ENCODE measurements at places on chromosomes 5 and 9.
A peak's percentile ranks its signal among the peaks of the same experiment; 100 is the strongest.

DNA sequence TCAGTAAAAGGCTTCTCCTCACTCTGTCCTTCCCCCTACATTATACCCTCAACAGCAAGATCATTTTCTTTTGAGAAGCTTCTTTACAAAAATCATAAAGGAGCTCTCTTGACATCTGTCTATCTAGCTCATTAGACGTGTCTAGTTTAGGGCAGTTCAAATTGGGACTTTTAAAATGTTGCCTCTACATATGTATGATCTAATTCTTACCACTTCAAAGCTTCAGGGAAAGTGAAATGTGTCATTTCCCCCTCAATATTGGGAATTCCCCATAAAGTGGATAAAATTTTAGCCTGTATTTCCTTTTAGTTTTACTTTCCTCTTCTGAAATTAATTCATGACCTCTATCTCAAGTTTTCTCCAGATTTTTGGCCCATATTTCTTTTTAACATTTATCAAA is 323.7 kb downstream of the ARRDC3 start:
- DNase-seq: no peak

DNA sequence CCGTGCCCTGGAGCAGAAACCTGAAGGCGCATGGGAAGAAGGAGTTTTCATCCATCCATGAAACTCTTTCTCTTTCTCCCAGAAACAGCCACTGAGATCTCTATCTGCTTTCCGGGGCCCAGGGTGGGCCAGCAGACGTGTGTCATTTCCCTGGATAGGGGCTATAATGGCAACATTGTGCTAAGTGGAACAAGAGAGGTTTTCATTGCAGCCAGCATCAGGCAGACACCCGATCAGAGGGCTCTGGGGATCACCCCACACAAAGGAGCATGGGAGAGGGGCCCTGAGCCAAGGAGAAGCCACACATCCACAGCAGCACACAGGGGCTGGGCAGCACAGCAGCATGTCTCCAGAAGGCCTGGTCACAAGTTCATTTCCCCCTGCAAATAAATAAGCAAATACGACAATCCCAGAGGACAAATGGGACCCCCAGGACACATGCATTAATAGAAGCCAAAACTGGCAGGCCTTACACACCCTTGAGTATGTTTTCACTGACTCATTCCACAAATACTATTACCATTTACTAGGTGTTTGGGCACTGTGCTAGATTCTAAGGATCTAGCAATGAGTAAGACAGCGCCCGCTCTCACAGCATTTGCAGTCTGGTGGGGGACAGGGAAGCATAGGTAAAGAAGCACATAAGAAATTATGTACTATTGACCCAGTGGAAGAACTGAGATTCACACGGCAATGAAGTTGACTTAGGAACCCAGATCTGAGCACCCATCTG is 4.3 kb upstream of the AFAP1L1 start:
- no peak for DNase-seq

DNA sequence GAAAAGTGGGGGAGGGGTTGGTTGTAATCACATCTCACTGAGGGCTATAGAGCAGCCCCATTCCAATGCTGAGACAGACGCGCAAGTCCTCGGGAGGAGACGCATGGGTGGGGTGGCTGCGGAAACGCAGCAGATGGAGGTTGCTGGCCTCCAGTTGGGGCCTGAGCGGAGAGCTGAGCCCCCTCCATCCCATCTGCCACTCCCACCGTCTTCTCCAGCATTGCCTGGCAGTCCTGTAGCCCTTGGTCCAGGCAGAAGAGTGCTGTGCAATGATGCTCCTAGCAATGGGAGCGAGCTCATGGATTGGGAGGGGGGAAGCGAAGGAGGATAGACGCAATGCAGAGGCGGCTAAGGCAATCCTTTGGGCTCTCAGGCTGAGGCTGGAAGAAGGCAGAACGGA is 79.4 kb upstream of the GLRA1 start:
- no peak for DNase-seq

DNA sequence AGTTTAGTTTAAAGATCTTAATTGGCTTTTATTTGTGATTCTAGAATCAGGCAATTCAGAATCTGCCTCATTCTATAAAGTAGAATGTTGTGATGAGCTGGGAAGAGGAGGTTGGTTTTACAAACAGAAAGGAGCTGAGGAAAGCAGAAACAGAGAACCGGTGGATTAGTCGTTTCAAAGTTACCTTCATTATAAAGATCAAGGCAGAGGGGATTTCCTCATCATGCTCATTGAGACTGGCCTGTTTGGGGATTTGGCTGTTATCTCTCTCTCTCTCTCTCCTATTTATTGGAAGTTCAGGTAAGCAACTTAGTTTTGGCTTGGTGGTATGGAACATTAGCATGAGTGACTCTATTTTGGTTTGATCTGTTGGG is 134.0 kb downstream of the GCNT1 start:
- no peak for DNase-seq

DNA sequence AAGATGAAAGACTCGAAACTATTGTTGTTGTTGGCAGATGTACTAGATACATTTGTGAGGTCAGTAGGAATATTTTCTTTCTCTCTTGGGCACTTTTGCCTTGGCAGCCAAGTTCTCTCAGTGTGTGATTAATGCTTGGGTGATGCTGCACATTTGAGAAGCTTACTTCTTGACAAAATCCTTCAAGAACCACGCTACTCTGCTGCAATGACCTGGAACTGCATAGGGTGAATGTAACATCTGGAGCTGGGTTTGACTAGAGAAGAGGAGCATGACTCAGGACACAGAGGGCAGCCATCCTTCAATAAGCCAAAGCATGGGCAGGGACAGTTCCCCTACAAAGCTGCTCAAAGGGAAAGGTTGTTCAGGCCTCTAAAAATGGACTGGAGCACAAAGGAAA is 75.5 kb upstream of the PUM3 start:
- no peak for DNase-seq

- no peak for DNase-seq
These were observed 34.9 kb downstream of the ZNF354A start for GRCh38 chr5:178695556-178695955.

- no peak for DNase-seq
These were observed 36.7 kb upstream of the CCDC112 start for GRCh38 chr5:115333164-115333563.

DNA sequence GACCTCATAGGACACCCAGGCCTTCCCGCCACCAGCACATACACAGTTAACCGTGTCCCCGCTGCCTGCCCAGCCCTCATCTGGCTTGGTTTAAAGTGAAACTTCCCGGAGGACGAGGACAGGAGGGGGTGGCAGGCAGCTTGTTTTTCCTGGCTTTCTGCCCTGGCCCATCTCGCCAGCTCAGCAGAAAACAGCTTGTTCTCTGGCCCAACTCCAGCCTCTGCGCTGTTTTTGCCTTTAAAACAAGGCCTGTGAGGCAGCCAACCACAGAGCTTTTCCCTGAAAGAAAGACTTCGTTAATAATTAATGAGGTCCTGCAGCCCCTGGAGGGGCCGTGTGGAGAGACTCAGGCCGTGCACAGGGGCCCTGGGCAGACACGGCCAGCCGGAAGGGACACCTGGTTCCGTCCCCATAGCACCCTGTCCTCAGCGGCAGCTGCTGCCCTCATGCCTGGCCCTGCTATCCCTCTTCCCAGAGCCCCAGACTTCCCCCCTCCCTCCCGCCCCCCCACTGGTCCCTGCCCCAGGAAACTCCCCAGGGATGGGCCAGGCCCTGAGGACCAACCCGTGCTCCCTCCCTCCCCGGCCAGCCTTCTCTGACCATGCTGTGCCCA is 108.7 kb downstream of the RXRA start:
- peak; percentile 94 for DNase-seq

DNA sequence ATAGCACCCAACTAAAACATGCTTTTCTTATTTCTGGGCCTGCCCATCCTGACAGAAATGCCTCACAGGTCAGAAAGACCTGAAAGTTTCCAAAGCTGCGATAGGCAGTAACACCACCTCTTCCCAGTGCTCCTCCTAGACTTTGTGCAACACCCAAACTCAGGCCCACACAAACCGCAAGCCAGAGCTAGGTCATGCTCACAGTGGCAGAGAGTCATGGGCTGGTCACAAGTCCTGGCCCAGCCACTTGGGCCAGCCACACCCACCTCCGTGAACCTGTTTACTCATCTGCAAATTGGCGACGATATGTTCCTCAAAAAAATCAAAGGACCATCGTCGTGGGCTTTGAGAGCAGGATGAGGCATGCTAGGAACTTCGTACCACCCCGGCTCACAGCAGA is 44.0 kb upstream of the SLC25A51 start:
- DNase-seq: no peak

GRCh38 chr9:134886413-134886913 is 5.9 kb downstream of the FCN2 start:
- no peak for DNase-seq

DNA sequence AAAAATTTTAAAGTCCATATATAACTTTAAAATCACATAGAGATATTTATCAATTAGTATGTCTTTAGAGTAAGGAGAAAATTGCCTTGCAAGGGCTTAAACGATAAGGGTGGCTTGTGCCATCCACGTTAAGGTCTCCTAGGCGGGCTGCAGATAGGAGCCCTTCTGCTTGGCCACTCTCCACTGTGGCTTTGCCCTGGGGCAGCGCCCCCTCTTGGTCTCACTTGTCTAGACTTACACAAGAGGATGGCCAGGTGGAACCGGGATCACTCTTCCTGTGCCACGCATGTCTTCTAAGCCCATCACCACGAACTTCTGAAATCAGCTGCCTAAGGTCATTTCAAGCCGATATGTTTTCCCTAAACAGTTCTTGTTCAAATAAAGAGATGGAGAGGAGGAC is 2.9 kb downstream of the FPGS start:
- peak; percentile 75 for DNase-seq

- DNase-seq: no peak
These were observed 214.0 kb upstream of the ADRA1B start for GRCh38 chr5:159702301-159702700.

GRCh38 chr5:472076-472655 is 29.2 kb downstream of the EXOC3 start:
- DNase-seq: peak; percentile 28

GRCh38 chr5:21181609-21182125 is 1193.7 kb upstream of the CDH18 start:
- DNase-seq: no peak

- DNase-seq: no peak
These were observed 580.4 kb downstream of the DTWD2 start for GRCh38 chr5:118407958-118408357.

GRCh38 chr5:175677571-175677970 is 19.7 kb downstream of the HRH2 start:
- no peak for DNase-seq

- no peak for DNase-seq
These were observed 4.9 kb downstream of the PDCD1LG2 start for GRCh38 chr9:5515261-5515650.

DNA sequence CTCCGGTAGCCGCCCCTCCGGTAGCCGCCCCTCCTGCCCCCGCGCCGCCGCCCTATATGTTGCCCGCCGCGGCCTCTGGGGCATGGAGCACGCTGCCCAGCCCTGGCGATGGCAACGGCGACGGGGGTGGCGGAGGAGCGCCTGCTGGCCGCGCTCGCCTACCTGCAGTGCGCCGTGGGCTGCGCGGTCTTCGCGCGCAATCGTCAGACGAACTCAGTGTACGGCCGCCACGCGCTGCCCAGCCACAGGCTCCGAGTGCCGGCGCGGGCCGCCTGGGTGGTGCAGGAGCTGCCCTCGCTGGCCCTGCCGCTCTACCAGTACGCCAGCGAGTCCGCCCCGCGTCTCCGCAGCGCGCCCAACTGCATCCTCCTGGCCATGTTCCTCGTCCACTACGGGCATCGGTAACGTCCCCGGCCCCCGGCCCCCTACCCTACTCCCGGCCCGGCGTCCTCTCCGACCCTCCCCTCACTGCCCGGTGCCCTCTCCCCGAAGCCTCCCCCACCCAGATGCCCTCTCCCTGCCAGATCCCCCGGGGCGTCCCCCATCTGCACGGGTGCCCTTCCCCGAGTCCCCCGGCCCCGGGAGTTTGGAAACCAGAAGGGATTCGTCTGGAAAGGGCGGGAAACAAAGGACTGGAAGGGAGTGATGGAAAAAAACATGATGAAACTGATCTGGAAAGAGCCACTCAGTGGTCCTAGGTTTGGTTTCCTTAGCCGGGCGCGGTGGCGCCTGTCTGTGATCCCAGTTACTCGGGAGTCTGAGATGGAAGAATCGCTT is 417 bp downstream of the SRD5A1 start:
- peak; percentile 65 for DNase-seq

- no peak for DNase-seq
These were observed 298.4 kb upstream of the CDH9 start for GRCh38 chr5:27336817-27337216.

- no peak for DNase-seq
These were observed 30.2 kb upstream of the HOMER1 start for GRCh38 chr5:79544131-79544530.

GRCh38 chr5:106875591-106876297 is 795.0 kb downstream of the EFNA5 start:
- peak; percentile 72 for DNase-seq

DNA sequence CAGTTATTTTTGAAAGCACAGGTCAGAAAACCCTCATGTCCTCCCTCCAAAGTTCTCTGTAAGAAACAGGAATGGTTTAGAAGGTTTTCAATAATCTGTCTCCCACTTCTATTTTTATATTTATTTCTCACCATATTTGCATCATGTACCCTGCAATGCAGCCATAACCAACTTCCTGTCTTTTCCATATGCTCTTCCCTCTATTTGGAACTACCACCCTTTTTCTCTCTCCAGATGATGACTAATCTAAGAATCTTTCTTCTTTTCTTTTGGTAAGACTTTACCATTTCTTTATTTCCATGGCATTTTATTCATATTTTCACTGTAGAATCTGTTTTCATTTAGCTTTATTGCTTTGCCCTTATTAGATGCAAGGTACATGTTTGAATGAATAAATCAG is 33.9 kb downstream of the MAN2A1 start:
- DNase-seq: no peak

- no peak for DNase-seq
These were observed 92.2 kb upstream of the SLC28A3 start for GRCh38 chr9:84432746-84433145.

DNA sequence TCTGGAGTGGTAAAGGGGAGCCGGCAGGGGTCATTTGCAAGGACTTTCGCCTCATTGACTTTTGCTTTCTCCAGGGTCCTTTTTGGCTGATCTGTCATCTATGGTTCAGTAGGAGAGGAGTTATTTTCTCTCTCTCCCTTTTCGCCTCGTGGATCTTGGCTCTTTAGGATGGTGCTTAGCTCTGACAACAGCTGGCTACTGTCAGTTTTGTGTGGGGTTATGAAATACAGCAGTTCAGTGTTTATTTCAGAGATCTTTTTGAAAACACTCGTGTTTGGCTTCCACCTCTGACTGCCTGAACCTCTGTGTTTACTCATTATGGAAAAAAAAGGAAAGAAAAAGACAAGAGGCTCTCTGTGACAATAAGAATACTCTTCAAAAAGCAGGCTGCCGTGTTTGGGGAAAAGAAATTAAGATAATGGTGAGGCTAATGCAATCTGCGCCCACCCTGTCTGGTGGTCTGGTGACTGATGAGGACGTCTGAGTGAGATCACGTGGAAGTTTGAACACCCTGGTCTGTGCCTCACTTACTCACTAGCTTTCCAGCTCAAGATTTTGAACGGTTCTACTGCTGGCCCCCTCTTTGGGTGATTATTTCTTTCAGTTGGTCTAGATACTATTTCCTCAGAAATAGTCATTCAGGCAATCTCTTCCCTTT is 567.7 kb downstream of the CAAP1 start:
- DNase-seq: peak; percentile 24

- no peak for DNase-seq
These were observed 83.0 kb downstream of the OXCT1 start for GRCh38 chr5:41787265-41787664.
